GM06990 (cell line): ENCODE measurements at places on chromosomes 4 and X.

GRCh38 chr4:17476853-17477252 lies 35.0 kb downstream of the QDPR start:
- DNase-seq: no peak

GRCh38 chr4:7326306-7326692 lies 108.4 kb downstream of the PSAPL1 start:
- DNase-seq: no peak

DNA sequence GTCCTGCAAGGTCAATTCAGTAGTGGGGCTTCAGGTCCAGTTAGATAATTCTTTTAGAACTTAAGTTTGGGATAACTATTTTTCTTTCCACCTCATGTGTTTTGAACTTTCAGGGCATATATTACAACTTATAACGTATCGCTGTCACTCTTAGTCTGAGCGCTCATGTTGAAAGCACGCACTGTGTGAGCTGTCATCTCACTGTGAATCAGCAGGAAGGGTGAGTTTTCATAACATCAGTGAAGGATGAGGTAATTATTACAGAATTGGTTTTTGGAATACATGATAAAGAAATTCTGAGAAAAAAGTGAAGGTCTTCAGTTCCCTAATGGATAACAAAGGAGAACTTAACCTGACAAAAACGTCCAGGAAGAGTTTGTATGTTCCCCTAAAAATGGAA lies 45.1 kb upstream of the SLC4A4 start:
- DNase-seq: no peak

DNA sequence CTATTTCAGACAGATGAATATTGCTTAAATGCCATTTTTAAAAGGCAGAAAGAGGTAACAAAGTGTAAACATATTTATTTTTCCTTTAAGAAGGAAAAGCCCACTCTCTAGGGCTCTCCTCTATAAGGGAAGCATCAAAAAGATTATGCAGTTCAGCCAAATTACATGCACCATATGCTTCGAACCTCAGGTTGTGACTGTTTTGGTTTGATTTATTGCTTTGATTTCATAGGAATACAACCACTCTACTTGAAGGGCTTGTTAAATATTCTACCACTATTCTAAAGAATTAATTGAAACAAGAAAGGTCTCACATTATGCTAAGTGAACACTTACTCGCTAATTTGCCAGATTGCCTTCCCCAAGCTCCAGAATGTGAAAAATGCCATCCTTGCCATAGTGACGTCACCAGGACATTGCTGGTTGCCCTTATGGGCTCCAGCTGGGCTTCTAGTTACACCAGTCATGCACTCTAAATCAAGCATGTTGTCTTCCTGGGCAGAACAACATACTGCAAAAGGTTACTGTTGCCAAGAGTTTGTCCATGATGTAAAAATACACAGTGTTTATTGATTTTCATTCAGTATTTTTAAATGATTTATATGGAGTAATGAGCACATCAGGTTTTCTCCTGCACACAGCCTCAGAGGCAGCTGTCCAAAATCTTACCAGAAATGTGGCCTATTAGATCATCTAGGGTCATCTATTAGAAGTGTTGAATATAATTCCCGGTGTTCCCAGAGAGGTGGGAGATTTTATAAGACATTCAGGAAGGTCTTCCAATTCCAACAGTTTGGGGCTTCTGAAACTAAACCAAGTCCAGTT lies 164.4 kb upstream of the RAPGEF2 start:
- DNase-seq: no peak

DNA sequence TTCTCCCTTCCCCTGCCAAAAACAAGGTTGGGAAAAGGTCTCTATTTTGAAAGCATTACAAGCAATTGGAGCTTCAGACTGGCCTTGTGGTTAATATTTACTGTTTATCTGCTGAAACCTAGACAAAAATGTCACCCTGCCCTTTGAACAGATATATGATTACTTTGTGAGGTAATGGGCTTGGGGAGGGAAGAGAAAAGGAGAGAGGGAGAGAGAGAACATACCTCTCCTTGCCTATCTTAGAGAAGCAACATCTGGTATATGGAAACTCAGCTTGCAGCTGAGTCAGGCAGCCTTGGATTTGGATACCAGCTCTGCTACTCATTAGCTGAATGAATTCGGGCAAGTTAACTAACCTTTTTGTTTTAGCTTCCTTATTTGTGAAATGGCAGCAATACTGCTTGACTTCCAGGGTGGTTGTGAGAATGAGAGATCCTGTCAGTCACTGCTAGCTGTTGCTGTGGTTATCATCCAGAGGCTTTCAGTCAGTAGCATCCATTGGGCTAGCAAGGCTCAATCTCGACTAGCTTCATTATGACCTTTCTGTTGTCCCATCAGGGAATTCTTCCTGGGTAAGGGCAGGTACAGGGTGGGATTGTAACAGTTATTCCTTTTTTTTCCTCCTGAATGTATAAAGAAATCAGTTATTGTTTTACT lies 41.1 kb downstream of the ZFX start:
- DNase-seq: no peak

GRCh38 chrX:117838581-117839331 lies 277.9 kb downstream of the KLHL13 start:
- DNase-seq: no peak

DNA sequence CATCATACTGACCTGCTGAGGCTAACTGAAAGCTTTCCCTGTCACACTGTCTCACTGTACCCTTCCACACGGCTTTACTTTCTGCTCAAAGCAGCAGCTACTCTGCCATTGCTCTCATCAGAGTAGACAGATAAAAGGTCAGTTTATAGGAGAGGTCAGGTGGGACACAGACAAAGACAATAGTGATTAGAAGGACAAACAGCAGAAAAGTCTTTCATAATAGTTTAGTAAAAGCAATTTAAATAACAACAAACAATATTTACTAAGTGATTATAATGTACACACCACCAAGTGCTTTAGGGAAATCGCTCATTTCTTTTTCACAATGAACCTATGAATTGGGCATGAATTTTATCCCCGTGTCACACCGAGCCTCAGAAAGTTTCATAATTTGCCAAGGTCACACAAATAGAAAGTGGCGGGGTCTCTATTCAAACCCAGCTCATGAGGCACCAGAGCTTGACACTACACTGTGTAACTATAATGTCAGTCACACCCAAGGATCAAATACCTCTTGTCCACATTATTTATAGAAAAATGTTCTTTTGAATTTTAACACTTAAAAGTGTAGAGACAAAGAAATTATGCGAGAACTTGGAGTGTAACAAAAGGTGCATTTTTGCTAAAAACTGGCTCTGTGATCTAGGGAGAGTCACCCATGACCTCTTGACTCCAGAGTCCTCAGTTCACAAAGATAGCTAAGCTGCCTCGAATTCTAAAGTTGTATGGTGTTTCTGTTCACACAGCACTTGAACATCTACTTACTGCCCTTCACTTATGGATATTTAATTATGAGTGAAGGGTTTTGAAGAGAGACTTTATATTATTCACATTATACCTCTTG lies 24.5 kb upstream of the SORBS2 start:
- no peak for DNase-seq

GRCh38 chr4:53620956-53621355 lies 29.7 kb upstream of the LNX1 start:
- no peak for DNase-seq

DNA sequence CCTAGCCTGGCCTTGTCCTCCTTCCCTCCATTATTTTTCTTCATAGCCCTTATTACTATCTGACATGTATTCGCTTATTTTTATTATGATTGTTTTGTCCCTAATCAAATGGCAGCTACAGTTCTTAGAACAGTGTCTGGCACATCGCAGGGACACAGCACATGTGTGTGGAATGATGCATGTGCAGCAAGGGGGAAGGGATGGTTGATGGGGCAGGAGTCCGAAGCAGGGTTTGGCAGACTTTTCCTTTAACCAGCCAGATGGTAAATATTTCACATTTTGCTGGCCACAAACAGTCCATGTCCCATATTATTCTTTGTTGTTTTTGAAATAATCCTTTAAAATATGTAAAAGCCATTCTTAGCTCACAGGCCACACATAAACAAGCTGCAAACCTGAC lies 128.3 kb upstream of the STIM2 start:
- no peak for DNase-seq

- no peak for DNase-seq
Observed at GRCh38 chrX:113473418-113473817, 632.8 kb upstream of the AMOT start.

- no peak for DNase-seq
Observed at GRCh38 chr4:42566835-42567234, 90.1 kb downstream of the ATP8A1 start.

DNA sequence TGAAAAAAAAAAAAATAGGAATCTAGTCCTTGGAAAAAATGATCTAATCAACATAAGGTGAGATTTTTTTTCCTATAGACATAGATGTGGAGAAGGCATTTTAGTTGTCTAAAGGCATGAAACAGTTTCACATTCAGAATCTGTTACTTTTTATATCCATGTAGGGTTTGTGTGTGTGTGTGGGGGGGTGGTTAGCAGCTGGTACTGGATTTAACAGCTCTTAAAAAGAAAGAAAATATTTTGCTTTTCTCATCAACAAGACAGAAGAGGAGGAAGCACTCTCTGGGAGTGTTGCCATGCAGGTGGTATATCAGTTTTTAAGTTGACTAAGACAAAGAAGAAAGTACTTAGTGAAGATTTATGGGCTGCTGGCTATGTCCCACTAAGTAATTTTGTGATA lies 122.3 kb downstream of the VCX3B start:
- no peak for DNase-seq

GRCh38 chr4:94455081-94455480 lies 3.3 kb downstream of the PDLIM5 start:
- DNase-seq: no peak

GRCh38 chr4:142238589-142238988 lies 602.2 kb downstream of the IL15 start:
- no peak for DNase-seq

GRCh38 chr4:40280586-40280985 lies 54.5 kb upstream of the CHRNA9 start:
- DNase-seq: no peak

DNA sequence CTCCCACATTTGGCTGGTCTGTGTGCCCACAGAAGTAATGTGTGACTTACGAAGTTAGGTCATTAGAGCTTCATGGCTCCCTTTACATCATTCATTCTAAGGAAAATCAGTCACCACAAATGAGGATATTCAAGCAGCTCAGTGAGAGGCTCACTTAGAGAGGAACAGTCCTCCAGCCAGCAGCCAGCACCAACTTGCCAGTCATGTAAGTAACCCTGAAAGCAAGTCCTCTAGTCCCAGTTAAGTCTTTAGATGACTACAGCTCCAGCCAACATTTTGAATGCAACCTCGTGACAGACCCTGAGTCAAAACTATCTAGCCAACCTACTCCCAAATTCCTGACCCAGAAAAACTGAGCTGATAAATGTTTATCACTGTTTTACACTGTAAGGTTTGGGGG lies 71.3 kb downstream of the LRBA start:
- DNase-seq: no peak
